Activated gamma-delta T cell treated with Interleukin-2 at 50 U/mL for 16 hours (primary cell): ENCODE measurements at places on chromosomes 5 and 9.

DNA sequence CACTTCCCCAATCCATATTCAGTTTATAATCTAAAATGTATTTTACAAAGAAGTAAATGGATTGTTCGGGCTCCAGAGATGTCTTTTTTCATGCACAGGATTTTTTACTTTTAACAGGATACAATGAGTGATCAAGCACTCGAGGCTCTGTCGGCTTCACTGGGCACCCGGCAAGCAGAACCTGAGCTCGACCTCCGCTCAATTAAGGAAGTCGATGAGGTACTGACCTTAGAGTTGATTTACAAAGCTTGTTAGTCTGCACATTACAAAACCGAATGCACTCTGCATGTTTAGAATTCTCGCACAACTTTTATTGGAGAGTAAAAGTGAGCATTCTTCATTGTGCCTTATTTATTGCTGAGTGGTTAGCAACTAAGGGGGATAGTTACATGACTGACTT is 65.2 kb downstream of the ERAP1 start:
- no peak for DNase-seq

DNA sequence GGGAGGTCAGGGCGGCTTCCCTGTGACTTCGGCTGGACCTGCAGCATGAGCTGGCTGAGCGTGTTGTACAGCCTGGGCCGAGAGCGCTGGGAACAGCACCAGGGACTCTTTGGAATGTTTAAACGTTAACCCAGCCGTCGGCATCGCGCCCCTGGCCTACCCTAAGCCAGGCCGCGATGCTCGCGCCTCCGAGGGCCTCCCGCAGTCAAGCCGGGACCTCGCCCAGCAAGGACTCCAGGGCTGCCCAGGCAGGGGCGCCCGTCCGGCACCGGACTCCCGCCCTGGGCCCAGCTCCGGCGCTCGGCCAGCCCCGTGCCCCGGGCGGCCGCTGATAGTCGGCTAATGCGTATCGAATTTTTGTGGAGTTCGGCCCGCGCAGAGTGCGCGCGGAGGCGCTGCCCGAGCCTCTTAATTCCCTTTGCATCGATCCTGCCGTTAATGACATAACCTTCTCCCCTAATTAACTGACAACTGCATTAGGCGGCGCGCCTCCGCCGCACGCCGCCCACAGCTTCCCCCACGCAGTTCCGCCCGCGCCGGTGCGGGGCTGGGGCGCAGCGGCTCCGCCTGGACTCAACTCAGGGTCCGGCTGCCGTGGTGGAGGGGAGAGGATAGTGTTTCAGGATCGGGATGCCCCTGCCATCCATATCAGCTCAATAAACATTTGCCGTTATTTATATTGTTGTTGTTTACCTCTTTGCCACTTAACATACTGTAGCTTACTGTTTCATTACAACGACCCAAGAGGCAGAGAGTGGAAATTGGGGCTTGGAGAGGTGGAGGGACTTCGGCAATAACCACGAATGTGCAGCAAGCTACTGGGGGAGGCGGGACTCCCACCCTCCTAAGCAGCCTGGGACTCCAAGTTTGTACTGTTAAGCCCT is 28.8 kb upstream of the CDC23 start:
- no peak for DNase-seq

DNA sequence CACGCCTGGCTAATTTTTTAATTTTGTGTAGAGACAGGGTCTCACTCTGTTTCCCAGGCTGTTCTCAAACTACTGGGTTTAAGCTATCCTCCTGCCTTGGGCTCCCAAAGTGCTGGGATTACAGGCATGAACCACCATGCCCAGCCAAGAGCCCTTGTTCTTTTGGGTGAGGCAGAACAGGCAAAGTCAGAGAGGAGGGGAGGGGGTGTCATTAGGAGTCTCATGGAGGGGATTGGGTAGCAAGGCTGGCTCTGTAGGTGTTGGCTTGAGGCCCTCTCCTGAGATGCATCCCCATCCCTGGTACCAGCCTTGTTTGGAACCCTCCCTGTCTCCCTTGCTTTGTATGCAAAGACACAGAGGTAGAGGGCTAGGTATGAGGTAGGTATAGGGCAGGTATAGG is 24.1 kb downstream of the GSN start:
- no peak for DNase-seq

DNA sequence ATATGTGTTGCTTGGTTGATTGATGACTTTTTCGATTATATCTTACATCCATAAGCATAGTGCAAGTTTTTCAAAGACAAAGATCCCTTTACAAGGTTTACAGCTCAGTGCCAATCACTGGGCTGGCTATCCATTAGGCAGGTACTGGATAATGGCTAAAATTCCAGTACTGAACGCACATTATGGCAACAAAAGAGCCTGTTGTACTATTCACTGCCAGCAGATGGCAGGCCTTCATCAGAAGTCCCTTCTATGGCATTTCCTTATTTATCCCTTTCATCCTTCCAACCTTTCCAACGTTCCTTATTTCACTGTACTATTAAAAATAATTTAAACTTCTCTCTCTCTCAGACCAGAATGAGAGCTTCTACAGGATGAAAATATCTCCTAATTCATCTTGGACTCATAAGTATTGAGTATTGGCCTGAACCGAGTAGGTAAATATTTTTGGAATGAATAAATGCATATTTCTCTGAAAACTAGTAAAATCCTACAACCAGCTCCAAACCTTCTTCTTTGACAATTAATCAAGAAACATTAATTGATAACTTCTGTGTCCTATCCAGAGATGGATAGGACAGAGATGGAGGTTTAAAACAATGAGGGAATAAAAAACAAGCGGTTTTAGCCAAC is 6.7 kb upstream of the WNT8A start:
- peak; percentile 36 for DNase-seq

- DNase-seq: no peak
Observed at GRCh38 chr5:29587832-29588231, 1605.7 kb upstream of the CDH6 start.

DNA sequence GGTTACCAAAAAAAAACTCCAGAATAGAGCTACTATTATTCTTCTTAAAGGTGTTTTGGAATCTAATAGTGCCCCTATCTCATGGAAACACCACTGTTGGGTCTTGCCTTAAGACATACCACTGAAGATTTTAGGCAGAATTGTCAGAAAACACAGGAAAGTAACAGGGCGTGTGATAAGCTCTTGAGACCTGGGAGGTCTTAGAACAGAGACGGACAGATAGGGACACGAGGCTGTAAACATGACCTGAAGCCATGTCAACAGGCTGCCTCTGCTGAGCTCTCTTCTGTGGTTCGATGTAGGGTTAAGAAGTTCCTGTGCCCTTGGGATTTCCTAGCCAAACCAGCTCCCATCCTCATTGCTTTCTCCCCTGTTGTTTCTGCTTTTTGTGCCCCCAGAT is 69.3 kb downstream of the CTSL start:
- DNase-seq: no peak

GRCh38 chr5:89991592-89991991 is 418.0 kb downstream of the CETN3 start:
- DNase-seq: no peak

DNA sequence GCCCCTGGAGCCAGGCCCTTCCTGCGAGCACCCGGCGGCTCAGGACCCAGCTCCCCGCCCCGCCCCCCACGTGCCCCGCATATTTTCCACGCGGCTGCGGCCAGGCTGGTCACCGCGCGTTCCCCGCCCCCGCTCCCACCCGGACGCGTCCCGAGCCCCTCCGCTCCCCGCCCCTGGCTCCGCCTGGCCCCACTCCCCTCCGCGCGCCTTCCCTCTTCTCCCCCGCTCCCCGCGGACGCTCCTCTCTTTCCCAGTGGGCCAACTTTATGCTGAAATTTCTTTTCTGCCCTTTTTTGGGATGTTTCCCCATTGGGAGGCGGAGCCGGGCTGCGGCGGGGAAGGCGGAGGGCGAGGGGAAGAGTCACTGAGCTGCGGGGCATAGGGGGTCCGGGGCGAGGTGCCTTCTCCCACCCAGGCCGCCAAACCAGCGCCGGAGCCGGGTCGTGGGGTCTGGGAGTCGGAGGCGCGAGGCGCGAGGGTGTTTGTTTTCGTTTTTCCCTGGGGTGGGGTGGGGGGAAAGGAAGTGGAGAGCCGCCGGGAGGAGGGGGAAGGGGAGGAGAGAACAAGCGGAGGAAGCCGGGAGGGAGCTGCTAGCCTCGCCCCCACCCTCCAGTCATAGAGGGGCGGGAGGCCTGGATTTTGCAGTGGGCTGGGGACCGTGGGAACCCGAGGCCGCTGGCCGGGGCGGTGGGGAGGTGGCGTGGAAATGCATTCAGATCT is 1.0 kb upstream of the TPM2 start:
- peak; percentile 12 for DNase-seq

DNA sequence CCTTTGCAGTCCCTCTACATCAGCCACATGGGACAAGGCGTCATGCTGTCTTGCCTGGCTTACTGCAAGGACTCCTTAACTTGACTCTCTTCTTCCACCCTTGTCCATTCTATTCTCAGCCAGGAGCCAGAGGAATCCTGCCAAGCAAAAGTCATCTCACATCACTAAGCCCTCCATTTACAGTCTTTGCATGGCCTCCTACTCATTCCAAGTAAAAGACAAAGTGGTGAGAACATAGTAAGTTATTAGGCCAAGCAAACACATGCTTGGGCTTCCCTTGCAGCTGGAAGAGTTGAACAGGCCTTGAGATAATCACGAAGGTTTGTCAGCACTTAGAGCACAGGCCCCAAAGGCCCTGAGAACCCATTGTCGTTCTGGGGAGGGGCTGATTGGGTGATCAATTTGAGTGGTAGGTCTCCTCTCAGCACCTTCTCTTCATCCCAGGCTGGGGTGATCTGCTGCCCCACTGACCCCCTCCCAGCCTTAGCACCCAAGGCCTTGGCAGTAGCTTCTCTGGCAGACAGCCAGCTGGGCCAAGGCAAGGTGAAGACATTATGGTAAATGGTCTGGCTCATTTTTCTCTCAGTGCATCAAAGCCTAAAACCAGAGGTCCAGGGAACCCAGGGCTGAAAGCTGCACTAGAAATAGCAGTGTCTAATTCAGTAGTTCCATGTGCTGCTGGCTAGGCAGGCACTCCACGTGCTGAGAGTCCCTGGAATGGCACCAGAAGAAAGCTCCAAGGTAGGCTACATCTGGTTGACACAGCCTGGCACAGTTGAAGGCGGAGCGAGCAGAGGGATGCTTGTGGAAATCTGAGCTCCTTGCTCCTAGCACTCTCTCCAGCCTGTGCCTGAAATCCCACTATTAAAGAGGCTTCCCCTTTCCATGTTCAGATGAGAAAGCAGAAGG is 121.4 kb downstream of the ASTN2 start:
- DNase-seq: no peak

DNA sequence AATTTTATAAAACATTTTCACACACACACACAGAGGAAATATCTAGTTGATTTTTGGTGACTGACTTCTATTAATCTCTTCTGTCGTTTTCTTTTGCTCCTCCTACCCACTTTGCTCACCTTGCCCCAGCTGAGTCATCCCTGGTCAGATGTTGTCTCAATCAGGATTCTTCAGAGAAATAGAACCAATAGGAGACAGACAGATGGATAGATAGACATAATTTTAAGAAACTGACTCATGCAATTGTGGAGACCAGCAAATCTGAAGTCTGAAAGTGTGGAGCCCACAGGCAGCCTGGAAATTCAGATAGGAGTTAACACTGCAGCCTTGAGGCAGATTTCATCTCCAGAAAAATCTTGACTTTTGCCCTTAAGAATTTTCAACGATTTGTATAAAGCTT is 37.0 kb upstream of the PIK3R1 start:
- no peak for DNase-seq

DNA sequence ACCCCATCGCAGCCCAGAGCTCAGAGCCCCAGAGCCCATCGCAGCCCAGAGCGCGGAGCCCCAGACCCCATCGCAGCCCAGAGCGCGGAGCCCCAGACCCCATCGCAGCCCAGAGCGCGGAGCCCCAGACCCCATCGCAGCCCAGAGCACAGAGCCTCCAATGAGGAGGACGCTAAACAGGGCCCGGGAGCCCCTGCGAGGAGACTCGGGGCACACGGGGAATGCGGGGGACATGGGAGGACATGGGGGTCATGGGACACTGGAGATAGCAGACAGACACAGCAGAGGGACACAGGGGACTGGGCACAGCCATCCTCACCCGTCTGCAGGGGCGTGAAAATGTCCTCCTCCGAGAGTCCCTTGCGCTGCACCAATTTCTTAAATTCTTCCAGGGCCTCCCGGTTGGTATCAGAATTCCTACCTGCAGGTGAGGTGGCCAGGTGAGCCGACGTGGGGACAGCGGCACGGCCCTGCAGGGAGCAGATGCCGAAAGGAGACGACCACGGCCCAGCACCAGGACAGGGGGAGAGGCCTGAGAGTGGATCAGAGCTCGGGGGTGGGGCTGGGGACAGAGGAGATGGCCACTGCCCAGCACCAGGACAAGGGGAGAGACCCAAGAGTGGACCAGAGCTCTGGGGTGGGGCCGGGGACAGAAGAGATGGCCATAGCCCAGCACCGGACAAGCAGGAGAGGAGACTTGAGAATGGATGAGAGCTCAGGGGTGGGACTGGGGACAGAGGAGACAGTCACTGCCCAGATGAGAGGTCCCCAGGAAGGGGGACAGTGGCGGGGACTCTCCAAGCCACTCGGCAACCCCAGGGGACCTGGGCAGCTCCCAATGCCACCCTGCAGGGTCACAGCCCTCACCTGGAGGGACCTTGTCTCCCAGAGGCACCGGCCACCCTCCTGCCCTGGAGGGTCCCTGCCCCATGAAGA is 2.8 kb downstream of the OBP2B start:
- DNase-seq: no peak

DNA sequence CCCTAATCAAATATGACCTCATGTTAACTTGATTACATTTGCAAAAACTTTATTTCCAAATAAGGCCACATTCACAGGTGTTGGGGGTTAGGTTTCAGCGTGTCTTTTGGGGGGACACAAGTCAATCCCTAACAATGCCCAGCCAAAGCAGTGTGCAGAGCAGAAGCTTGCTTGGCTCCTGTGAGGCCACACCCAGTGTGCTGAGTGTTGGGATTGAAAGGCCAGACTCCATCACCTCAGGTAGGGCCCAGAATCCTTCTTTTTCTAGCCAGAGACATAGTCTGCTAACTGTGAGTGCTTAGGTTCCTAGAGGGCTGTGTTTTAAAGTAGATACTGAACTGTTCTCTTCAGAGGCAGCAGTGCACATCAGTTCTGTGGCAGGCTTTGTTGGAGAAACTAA is 27.9 kb downstream of the KDM4C start:
- no peak for DNase-seq

GRCh38 chr5:127358740-127359139 is 68.1 kb downstream of the MEGF10 start:
- no peak for DNase-seq

DNA sequence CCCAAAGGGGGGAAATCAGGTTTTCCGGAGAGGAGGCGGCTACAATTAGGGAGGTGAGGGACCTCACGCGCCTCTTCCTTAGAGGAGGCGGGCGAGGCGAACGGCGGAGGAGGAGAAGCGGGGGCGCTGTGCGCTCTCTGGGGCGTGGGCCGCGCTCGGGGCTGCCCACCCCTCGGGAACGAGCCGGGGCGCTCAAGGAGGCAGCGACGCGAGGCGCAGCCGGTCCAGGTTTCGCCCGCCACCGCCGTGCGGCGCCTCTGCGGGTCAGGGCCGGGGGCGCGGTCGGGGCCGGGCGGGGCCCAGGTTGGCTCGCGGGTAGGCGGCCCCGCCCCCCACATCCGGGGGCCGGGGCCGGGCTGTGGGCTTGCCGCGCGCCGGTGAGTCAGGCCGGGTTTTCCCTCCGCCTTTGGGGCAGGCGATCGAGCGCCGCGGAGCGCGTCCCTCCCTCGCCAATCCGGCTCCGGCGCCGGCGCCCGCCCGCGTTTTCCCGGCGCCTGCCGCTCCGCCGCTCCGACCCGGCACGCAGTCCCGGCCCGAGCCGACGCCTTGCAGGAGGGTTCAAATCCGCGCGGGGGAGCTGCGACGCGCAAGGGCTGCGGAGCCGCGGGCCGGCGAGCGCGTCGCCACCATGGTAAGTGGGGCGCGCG is at the start of gene N4BP3:
Gene N4BP3, plus strand, starts transcription at position 392 of the 647 bp plus-strand sequence. CDS start 6,052 bp downstream, outside the sequence.
- peak; percentile 81 for DNase-seq
